ENCODE measurements at places on chromosomes 13 and 19. TPM values are rescaled to one million over a fixed set of nuclear protein-coding genes. Genes with fewer than 3 reads are reported as not detected.

The USP12 gene
- total RNA-seq, result 42.9 TPM

The SYDE1 gene
- total RNA-seq, result 53.4 TPM

The ATP1A3 gene
- total RNA-seq, result 0.26 TPM

The LYPD5 gene
- total RNA-seq, result 0.11 TPM

The FXYD3 gene
- not detected for total RNA-seq

The DOCK6 gene
- total RNA-seq, result 10.1 TPM

The RBM26 gene
- total RNA-seq, result 40.7 TPM

The HNRNPA1L2 gene
- 2.4 TPM for total RNA-seq

The ZFP28 gene
- 10.2 TPM for total RNA-seq

The PSG5 gene
- total RNA-seq, result not detected

- no peak for DNase-seq
Measured at GRCh38 chr19:5067678-5068077, 98.8 kb downstream of the KDM4B start.

DNA sequence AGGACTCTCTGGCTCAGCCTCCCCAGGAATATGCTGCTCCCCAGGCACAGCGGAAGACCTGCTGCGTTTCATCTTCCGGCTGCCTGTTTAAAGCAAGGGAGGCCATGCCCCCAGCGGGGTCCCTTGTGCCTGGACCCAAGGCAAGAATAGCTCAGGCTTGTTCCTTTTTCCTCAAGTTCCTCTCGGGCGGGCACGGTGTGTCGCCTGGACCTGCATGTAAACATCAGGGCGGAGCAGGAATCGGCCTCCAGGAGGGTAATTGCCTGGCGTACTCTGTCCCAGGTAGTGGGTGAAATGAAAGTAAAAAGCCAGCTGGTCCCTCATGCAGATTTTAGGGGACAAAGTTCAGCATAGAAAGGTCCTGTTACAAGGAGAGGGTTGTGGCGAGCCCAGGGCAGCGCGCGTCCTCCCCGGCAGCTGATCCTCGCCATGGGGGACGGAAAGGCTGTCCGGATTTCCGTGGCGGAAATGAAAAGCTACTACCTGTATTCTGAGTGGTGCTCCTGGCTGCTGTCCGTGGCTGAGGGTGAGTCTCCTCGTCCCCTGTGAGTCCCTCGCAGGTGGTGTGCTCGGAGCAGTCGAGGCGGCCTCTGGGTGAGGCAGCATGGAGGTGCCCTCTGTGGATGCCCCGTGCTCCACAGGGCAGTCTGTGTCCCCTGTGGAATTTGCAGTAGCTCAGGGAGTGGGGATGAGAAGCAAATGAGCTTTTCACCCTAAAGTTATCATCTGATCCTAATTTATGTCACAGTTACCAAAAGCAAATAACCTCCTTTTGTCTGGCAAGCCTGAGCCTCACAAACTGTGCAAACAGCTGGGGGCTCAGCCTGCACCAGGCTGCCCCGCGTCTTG is 16.2 kb downstream of the MCF2L start:
- DNase-seq, result no peak

GRCh38 chr19:40284501-40285352 is at the start of gene AKT2:
Gene AKT2 (minus strand): TSS chr19:40285345. CDS start chr19:40265267, 20,078 bp downstream.
- peak; percentile 27 for DNase-seq

GRCh38 chr19:45906221-45906620 is 3.8 kb upstream of the MYPOP start:
- no peak for DNase-seq

GRCh38 chr19:41452584-41453275 is 9.8 kb downstream of the ERICH4 start:
- DNase-seq, result no peak

- no peak for DNase-seq
Measured at GRCh38 chr13:95226050-95226449, 75.2 kb downstream of the ABCC4 start.

DNA sequence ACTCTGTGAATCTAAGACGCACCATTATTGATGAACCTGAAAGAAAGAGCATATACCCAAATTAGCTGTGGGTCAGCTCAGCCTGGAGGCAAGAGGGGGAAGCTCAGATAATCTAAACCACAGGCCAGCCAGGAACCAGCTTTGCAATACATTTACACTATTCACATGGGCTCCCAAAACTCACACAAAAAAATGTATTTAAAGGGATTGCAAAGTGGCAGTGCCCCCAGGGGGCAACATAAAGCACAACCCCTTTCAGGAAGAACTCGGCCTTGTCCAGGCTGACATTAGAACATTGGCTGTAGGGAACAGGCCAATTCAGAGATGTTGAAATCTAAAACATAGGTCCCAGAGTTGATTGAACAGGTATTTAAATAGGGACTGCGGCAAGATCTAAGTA is 3.2 kb upstream of the PROZ start:
- DNase-seq, result no peak

GRCh38 chr13:80547341-80547740 is 206.4 kb upstream of the SPRY2 start:
- DNase-seq, result no peak

GRCh38 chr19:50422397-50423278 is 3.9 kb downstream of the SPIB start:
- DNase-seq, result no peak

DNA sequence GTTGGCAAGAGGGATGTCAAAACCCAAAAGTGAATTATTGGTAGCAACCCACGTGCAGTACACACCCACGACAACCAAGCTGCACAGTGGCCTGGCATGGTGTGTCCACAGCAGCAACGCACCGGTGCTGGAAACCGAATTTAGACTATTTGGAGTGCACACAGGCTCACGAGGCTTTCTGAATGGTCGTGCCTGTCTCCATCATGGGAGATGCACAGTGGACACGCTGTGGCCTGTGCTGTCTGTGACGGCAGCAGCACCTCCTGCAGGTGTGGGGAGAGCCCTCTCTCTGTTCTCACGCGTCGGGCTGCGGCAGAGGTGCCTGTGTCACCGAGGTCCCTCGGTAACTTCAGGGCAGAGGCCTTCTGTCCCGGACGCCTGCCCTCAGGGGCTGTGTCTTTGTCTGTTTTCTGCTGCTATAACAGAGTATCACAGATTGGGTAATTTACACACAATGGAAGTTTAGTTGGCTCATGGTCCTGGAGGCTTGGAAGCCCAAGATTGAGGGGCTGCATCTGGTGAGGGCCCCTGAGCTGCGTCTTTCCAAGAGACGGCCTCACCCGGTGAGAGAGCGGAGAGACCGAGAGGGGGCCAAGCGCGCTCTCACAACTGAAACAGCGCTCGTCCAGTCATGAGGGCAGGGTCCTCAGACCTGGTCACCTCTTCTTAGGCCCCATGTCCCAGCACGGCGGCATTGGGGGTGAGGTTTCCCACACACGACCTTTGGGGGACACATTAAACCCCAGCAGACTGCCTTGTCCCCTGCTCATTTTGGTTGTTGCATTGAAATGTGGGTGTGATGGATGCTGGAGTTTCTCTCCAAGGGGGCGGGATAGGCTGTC is 9.1 kb upstream of the MCF2L start:
- DNase-seq, result no peak

DNA sequence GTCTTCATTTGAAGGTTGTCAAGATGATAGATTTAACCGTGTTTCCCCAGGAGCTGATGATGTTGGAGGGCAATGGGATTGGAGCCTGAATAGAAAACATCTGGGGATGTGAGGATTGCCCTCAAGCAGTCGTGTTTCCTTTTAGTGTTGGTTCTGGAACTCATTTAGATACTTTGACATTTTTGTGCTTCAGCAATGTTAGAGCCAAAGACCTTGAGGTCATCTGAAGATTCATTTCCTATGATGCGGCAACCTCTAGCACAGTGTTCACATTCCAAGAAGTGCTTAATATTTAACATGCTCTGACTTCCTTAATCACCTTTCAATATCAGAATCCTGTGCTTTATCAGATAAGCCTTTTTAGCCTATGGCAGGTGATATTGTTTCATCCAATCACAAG is 82.7 kb downstream of the SLC10A2 start:
- no peak for DNase-seq

DNA sequence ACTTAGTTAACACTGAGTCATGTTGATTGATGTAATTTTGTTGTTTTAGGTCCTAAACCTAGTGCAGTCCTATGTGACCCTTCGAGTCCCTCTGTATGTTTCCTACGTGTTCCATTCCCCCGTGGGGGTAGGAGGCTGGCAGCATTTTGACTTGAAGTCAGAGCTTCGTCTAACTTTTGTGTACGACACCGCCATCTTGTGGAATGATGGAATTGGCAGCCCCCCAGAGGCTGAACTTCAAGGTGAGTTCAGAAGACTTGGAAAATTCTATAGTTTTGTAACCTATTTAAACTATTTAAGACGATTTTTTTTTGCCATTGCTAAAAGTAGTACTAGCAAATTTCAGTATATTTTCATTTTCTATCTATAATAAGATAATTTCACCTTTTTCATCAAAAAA is 117.9 kb downstream of the STOML3 start:
- DNase-seq, result peak; percentile 39

DNA sequence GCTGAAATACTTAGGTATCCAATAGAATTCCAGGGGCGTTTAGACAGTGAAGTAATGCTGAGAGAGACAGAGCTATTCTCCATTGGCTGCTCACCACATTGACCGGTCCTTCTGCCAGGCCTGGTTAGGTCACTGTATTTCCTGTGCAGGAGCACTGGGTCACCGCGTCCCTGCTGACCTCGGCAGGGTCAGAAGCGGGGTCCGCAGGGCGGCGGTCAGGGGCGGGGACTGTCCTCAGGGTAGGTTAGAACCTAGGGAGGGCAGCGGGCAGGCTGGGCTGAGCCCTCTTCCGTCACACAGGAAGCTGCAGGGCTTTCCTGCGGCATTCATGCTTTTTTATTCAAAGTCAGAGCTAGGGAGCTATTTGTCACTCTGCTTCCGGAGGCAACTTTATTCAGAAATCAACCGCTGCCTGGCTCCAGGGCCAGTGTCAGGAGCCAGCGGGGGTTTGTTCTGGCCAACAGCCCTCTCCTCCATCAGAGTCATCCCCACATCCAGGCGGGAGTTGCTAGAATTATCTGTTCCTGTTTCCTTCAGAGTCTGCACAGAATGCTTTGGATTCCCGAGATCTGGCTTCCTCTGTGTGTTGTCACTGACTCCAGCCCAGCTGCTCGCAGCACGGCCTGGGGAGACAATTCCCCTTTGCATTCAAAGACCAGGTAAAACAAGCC is 81.2 kb upstream of the WASF3 start:
- peak; percentile 41 for DNase-seq

DNA sequence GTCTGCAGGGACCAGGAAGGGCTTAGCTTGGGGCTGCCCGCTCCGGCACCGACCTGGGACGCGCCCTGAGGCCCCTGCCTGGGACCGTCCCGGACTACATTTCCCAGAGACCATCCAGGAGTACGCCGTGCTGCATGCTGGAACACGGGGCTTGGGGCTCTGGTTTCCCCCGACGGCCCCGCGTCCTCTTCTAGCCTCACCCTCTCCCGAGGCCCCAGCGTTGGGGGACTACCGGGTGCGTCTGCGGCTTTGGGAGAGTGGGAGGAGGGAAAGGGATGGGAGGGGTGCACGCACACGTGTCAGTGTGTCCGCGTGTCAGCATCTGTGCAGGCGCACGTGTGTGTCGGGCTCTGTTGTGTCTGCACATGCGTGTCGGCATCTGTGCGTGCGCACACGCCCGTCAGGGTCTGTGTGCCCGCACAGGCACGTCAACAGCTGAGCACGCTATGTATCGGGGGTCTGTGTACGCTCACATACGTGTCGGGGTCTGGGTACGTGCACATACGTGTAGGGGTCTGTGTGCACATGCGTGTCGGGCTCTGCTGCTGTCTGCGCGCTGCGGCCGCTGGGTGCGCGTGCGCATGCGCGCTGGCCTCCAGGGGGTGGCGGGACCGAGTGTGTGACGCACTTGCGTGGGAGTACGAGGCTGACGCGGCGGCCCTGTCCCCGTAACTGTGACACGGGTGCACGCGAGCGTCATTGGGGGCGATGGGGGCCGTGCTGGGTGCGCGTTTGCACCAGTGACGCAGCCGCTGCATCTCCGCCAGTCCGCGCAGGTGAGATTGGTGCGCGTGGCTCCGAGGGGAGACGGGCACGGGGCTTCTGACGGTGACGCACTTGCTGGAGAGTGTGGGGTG is at the start of gene ZNF331:
ZNF331 (plus strand) TSS at position 625 of the 857 bp plus-strand sequence. CDS start 31,232 bp downstream, outside the sequence.
- DNase-seq, result peak; percentile 88

GRCh38 chr19:47398707-47399597 is 20.4 kb downstream of the MEIS3 start:
- no peak for DNase-seq

DNA sequence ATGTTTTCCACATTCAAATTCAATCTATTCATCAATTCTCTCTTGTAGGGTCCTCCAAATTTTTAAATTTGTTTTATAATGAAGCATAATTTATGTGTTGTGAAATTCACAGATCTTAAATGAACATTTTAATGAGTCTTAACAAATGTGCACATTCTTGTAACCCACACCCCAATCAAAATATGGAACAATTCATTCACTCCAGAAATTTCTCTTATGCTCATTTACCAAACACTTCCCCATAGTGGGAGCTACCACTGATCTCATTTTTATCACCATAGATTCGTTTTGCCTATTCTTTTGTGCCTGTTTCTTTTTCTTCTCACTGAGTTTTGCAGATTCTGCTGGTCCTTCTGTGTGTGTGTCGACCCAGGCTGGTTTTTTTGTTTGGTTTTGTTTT is 664.1 kb downstream of the EFNB2 start:
- DNase-seq, result no peak

GRCh38 chr13:105097521-105097920 is 1437.9 kb downstream of the EFNB2 start:
- no peak for DNase-seq

DNA sequence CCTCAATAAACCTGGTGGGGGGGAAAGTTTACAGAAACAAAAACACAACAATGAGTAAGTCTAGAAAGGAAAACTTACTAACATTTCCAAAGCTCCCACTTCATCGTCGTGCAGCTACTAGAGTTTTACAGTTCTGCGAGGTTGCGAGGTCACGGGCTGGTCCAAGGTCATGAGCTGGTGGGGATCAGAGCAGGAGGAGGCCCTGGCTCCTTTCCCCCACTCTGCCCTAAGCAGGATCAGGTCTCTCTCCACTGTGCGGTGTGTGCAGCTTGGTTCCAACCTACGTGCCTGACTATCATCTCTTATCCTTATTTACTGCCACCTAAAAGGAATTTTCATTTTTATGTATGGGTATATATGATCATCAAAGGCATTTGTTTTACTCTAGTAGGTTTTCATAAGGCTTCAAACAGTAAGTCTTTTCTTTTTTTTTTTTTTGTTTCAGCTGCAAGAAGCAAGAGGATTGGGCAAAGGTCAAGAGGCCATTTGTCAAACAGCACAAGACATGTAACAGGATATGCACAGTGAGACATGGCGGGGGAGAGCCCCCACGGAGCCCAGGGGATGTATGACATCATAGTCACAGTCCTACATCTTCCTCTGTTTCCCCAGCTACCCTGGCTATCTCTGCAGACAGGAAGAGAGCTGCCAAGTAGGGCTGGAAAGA is 76.6 kb upstream of the POMP start:
- DNase-seq, result no peak

Data from myocyte (in vitro differentiated cells).